ENCODE measurements at places on chromosomes 4 and X.

- peak; percentile 23 for DNase-seq
Observed at GRCh38 chr4:101835121-101835904, 44.8 kb downstream of the BANK1 start.

DNA sequence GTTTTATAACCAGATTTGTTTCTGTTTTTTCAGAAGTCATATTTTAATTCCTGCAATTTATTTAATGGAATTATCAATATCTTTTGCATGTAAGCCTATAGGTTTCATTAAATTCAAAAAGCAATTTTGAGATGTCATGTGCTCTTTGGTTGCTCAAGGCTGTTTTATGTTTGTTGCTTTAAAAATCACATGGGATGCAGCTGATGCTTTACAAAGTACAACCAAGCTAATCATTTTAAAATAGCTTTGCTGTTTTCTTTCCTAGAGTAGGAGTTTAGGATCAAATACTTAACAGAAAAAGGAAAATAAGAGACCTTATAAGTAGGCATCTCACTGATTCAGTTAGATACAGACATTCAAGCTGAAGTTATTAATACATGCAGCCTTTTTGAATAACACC lies 11.3 kb downstream of the CPEB2 start:
- DNase-seq: no peak

GRCh38 chr4:5224340-5224739 lies 173.1 kb downstream of the STK32B start:
- DNase-seq: no peak

- no peak for DNase-seq
Observed at GRCh38 chr4:129231945-129232588, 136.1 kb downstream of the C4orf33 start.

- no peak for DNase-seq
Observed at GRCh38 chrX:123807835-123808416, 51.9 kb upstream of the XIAP start.

- no peak for DNase-seq
Observed at GRCh38 chr4:181938631-181939030, 304.6 kb upstream of the TENM3 start.

DNA sequence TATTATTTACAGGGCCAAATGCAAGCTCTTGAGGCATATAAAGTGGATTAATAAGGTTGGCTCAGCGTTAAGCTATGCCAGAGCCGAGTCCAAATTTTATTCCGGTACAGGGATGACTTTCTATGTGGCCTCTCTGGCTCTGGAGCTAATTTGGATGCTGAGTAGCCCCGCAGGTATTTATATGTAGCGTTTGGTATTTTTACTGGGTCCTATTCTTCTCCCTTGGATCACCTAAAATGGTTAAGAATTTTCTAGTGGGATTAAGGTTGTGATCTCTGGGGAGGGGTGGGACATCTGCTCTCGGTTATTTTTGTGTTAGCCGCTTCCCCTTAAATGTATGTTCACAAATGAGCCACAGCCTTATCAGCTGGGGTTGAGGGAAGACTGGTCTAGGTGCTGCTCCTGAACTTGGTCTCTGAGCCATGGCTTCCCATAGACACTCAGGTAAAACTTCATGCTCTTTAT lies 49.4 kb downstream of the FHL1 start:
- DNase-seq: no peak

- DNase-seq: peak; percentile 4
Observed at GRCh38 chrX:51804741-51805140, 61.5 kb downstream of the GSPT2 start.

- peak; percentile 49 for DNase-seq
Observed at GRCh38 chr4:93764639-93765246, 63.8 kb upstream of the ATOH1 start.

GRCh38 chrX:105052926-105053325 lies 167.6 kb downstream of the TEX13A start:
- no peak for DNase-seq

DNA sequence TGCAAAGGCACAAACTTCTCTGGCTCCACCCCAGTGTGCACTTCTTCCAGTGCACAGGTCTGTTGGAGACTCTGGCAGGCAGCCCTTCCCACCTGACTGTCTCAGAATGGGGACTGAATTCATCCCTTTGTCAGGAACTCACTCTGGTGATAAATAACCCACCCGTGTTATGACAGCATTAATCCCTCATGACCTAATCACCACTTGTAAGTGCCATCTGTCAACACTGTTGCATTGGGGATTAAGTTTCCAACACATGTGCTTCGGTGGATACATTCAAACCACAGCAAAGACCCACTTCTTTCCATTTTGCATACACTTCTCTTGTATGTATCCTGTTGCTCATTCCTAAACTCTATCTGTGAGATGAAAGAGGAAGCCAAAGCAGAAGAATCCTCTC lies 1002.9 kb upstream of the IGFBP7 start:
- no peak for DNase-seq

DNA sequence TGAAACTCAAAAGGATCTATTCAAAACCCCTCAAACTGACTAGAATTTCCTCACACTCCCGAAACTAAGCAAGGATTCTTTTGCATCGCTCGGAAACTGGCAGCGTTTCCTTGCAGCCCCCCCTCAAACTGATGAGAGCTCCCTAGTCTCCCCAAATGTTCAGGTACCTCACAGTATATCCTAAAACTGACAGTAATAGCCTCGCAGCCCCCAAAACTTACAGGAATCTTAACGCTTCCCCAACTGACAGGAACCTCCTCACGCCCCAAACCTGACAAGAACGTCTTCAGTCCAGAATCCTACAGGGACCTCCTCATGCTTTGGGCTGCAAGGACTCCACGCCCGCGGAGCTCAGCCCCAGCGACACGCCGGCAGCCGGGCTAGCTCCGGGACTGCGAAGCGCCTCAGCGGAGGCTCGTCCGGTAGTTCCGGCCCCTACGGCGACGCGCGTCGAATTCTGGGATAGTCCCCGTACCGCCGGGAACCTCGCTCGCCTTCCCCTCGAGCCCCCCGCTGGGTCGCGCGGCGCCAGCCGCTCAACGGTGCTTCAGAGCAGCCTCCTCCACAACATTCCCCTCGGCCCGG lies 640 bp downstream of the PHF8 start:
- DNase-seq: peak; percentile 18

DNA sequence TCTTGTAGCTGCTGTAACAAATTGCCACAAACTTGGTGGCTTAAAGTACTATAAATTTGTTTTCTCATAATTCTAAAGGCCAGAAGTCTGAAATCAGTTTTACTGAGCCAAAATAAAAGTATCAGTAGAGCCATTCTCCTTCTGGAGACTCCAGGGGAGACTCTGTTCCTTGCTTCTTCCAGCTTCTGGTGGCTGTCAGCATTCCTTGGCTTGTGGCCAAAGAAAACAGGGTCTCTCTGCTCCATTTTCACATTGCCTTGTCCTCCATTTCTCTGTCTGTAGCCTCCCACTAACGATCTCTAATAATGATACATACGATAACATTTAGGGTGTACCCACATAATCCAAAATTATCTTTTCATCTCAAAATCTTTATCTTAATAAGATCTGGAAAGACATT lies 200.4 kb downstream of the MAB21L2 start:
- DNase-seq: no peak

- DNase-seq: no peak
Observed at GRCh38 chr4:10731690-10732089, 47.1 kb upstream of the CLNK start.

- no peak for DNase-seq
Observed at GRCh38 chrX:1163231-1163630, 49.2 kb downstream of the CRLF2 start.

DNA sequence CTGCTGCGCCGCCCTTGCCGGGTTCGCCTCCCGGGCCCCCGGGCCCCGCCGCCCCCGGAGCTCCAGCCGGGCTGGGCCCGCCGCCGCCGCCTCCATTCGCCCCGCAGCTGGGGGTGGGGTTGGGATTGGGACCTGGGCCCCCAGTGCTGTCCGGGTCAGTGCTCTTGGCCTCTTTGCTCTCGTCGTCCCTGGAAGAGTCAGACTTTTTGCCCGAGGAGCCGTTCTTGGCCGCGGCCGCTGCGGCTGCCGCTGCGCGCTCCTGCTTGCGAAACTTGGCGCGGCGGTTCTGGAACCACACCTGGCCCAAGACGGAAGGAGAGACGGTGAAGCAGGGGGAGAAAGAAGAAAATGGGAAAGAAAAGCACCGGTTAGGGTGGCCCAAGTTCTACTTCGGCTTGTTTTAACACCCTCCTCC lies 2.5 kb downstream of the PHOX2B start:
- no peak for DNase-seq

DNA sequence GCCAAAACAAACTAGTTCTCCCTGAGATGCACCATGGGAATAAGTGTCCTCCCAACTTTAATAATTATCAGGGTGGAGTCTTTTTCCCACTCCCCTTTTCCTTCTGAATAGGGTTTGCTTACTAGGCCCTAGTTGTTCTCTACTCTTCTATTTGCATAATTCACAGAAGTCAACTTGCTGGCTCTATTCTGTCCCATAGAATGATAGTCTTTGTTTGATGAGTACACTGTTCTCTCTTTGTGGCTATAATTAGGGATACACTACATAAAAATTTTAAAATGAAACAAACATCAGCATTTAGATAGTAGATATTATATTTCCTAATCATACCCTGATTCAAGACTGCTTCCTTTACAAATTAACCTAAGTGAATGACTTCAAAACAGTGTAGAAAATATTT lies 10.3 kb downstream of the PDHA2 start:
- no peak for DNase-seq

GRCh38 chr4:5340991-5341451 lies 289.7 kb downstream of the STK32B start:
- no peak for DNase-seq

GRCh38 chr4:35166466-35166865 lies 1077.8 kb downstream of the ARAP2 start:
- DNase-seq: no peak

DNA sequence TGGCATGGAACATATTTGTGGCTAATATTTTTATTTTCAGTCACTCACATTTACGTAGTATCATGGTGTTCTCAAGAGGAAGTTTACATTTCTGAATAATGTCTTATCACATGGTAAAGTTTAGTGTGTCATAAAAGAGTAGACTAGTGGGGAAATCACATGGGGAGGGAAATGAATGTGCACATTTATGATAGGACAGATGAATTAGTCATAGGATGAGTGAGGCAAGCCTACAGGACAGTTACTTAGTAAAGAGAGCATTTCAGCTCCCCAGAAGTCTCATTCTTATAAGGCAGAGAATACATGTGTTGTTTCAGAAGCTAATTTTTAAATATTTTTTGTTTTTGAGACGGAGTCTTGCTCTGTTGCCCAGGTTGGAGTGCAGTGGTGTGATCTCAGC lies 6.2 kb downstream of the GK start:
- DNase-seq: no peak

DNA sequence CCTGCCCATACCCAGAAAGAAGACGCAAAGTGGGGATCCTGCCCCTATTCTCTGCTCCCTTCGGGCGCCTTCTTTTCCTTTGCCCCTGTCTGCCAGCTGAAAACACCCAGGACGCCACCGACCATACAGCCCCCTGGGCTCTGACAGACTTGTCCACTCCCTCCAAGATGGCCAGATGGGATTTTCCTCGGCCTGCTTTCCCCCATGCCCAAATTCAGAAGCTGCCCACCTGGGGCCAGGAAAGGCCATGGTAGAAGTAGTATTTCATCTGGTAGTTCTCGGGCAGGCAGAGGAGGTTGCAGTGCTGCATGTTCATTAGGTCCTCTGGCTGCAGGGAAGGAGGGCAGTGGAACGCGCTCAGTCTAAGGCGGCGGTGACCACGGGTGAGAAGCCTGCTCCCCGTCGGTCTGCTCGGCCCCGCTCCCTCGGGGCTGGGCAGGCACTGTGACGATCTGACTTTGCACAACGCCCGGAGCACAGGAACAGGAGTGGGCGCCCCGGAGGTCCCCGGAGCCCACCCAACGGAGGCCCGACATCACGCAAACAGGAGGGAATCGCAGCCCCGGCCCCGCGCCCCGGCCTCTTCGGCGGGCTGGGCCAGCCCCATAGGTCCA lies 582 bp downstream of the NAA10 start:
- DNase-seq: no peak

- DNase-seq: no peak
Observed at GRCh38 chrX:68919707-68920106, 90.9 kb downstream of the EFNB1 start.

DNA sequence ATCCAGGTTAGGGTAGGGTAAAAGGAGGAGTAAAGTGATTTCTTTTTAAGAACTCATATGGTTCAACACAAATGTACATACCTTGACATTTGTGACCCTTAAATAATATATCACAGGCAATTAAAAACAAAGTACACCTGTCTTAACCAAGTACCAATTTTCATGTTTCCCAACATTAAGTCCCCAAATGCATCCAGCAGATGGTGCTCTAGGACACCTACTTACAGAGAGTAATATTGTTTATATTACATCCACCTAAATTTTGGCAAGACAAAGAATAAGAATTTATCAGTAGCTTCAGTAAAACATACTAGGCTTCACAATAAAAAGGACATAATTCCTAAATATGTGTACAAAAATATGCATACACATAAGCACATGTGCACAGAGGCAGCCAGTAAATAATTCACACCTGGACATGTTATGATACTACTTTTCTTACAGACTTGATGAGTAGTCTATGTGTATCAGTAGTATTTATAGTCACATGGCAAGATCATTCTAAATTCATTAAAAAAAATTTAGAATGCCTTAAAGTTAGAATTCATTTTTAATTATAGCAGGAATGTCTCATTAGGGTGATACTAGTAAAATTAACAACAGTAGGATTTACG lies 219.7 kb downstream of the DCLK2 start:
- peak; percentile 17 for DNase-seq

DNA sequence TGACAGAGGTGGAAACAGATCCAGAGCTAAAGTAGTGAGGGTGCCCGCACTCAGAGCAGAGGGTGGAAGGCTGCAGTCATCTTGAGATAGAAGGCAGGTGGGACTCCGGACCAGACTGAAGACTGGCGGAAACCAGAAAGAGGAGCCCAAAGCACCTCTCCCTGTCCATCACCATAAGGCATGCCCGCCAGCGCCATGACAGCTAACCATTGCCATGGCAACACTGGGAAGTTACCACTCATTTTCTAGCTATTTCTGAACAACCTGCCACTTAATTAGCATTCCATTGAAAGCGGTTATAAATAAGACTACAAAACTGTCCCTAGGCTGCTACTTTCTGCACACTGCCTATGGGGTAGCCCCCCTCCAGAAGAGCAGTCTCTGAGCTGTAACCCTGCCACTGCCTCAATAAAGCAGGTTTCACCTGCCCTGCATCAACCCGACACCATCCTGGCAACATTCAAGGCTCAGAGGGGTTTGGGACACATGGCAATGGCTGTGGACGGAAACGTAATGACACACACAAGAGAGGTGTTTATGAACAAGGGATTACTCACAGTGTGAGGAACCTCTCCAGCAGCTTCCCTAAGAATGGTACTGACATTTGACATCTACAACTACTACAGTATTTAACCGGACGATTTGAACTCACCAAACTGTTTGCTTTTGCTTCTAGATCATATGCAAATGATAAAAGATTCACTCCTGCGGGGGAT lies 27.8 kb upstream of the FGFBP2 start:
- DNase-seq: no peak

DNA sequence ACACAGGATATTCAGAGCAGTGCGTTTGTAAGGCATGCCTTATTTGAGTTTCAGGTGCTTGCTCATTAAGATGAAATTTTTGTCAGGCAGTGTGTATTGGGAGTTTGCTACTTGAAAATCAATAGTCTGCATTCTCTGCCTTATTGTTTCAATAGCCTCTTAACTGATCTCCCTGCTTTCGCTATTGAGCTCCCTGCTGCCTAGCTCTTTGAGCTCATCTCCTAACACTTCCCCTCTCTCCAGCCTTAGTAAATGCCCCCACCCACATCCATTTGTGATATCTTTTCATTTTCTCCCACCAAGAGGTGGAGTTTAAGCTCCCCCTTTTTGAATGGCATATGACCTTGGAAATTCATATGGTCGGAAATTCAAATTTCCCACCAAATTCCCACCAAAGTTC lies 256.6 kb downstream of the IL1RAPL1 start:
- no peak for DNase-seq

- no peak for DNase-seq
Observed at GRCh38 chr4:171929477-171929876, 116.3 kb downstream of the GALNTL6 start.
